ENCODE measurements at places on chromosomes 12 and 14. TPM values are rescaled to one million over a fixed set of nuclear protein-coding genes. Genes with fewer than 3 reads are reported as not detected.

ACOT6 gene
- not detected for total RNA-seq

DNA sequence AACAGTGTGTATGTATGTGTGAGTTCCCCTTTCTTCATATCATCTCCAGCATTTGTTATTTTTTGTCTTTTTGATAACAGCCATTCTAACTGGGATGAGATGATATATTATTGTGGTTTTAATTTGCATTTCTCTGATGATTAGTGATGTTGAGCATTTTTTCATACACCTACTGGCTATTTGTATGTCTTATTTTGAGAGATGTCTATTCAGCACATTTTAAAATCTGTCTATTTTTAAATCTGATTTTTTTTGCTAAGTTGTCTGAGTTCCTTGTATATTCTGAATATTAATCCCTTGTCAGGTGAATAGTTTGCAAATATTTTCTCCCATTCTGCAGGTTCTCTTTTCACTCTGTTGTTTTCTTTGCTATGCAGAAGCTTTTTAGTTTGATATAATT lies 469.1 kb downstream of the FUT8 start:
- no peak for DNase-seq

C12orf56 gene
- total RNA-seq: 1.7 TPM

GUCY2C gene
- 2.6 TPM for total RNA-seq

- DNase-seq: no peak
These were observed 24.9 kb downstream of the FBXO21 start for GRCh38 chr12:117165342-117165741.

DNA sequence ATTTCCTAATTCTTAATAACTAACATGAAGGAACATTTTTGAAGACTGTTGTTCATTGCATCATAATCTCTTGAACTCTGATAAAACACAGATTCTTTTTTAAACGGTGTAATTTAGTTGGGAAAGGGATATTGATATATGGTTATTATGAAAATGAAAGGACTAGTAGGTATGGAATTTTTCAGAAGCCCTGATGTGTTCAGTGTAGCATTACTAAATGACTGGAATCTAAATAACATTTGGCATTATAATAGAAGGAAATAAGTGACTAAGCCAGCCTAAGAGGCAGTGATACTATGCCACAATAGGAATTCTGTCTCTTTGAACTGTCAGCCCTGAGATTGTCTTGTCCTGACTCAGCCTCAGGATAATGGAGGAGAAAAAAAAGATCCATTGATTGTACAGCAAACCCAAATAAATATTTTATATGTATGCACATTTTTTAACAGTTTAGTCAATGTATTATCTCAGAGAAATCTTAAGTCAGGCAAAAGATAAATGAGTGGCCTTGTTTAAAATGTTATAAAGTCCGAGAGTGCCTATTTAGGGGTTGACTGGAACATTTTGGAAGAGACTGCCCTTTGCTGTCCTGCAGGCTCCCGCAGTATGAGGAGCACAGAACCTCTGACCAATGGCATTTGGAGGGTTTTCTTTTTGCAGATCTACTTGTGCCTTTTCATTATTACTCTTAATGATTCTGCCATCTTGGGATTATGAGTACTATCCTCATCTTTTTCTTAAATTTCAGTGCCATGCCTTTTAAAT lies 271.2 kb downstream of the EGLN3 start:
- no peak for DNase-seq

DNA sequence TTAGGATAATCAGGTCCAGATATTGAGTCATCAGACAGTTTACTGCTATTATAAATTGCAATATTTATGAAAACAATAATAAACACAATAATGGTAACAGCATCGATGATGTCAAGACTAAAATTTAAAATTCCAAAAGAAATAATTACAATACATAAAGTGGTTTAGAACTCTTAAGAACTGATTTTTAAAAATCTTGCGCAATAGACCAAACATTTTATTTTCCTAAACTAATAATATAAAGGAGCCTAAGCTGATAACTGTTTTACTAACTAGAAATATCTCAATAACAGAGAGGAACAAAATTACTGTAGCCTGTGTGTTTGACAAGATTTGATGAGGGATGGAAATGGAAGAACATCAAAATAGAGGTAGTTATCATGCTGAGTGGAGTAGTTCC lies 93.9 kb upstream of the TRHDE start:
- no peak for DNase-seq

DNA sequence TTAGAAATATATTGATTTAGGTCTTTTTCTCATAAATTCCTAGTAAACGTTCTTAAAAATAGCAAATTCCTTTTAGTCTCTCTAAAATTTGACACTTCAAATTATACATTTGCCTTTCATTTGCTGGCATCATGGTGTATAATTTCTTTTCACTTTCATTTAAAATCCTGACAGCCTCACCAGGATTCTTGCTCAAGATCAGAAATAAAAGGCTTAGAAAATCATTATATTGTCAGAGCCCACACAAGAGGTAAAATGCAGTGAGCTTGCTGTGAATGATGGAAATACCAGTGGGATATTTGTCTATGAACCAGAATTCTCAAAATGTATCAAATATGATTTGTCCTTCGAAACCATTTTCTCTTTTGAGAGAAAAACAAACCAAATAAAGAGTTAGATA lies 78.2 kb upstream of the PIK3C2G start:
- DNase-seq: no peak

DNA sequence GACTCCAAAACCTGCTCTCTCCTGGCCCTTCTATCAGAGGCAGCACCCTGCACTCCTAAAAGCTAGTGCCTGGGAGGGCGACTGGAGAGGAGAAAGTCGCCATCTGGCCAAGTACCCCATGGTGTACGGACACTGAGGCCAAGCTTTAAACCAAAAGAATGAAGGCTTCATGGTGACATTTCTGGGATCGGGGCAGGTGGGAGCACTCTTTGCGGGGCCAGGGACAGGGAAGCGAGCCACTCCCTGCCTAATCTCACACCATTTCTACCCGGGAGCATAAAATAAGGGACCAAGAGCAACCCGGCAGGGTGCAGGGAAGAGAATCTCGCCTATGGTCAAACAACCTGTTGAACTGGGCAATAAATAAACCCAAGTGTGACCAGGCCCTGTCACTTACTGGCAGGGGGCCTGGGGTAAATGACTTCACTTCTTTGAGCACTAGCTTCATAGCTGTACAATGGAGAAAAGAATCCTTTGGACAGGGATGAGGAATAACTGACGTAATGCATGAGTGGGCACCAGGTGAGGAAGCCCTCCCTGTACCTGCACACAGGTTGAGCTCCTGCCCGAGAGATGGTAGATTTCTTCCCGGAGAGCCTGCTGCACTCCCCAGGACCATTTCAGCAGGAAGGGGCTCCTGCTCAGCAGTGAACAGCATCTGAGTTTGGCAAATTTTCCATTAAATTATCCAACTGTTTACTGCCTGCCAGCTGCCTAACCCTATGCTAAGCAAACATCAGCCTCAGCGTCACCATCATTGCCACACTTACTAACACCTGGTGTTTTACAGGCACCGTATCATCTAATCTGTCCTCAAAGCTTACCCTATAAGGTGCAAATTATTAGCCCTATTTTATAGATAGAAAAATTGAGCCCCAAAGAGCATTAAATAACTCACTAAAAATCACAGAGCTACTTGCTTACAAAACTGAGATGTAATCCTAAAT lies 2.0 kb downstream of the SERPINA1 start:
- DNase-seq: no peak

DNA sequence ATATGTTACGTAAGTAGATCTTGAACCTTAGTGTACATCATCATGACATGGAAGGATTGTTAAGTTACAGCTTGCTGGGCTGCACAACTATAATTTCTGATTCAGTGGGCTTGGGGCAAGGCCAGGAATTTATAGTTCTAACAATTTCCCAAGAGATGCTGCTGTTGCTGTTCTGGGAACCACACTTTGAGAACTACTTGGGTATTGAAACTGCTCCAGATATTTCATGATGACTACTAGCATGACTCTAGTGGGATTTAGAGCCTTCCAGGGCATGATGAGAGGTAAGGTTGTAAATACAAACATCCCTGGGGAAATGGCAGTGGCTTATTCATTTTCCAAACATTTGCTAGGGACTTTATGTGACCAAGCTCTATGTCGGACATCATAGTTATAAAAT lies 904.8 kb upstream of the SEL1L start:
- DNase-seq: no peak

DNA sequence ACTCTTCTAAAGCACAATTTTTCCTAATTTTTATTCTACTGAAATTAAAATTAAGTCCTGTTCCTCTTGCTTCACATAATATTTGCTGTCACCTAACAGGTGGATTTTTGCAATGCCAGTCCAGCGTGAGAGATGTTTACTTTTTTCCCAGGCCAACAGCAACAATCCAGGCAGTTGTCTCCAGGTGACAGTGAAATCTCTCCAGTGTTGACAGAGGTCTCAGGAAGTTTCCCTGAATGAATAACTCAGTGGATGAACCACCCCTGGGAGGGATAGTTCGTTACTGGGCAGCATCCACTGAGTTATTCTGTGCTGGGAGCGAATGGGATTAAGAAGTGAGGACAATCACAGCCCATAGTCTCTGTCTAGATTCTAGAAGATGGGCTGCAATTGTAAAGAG lies 7.1 kb upstream of the NT5DC3 start:
- DNase-seq: no peak

COX8C gene
- total RNA-seq: not detected

GRCh38 chr14:39740454-39740853 lies 308.2 kb upstream of the FBXO33 start:
- no peak for DNase-seq

- peak; percentile 73 for DNase-seq
These were observed 240.1 kb upstream of the OR4E1 start for GRCh38 chr14:21913759-21914158.

DNA sequence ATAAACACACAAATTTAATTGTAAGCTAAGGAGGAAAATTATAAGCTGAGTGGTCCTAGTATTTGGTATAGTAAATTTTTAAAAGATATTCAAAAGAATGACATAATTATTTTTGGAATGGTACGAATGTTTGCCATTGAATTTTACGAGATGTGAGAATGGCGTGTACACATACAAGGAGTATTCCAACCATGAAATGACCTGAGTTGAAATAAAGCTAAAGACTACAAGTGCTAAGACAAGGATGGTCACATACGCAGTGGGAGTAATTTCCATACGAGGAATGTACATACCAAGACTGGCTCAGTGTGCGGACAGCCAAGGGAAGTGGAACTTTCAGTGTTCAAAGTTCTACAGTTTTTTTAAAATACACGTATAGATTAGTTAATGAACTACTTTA lies 21.1 kb upstream of the ETV6 start:
- DNase-seq: no peak

GRCh38 chr14:59785629-59786028 lies 84.9 kb downstream of the RTN1 start:
- no peak for DNase-seq

DNA sequence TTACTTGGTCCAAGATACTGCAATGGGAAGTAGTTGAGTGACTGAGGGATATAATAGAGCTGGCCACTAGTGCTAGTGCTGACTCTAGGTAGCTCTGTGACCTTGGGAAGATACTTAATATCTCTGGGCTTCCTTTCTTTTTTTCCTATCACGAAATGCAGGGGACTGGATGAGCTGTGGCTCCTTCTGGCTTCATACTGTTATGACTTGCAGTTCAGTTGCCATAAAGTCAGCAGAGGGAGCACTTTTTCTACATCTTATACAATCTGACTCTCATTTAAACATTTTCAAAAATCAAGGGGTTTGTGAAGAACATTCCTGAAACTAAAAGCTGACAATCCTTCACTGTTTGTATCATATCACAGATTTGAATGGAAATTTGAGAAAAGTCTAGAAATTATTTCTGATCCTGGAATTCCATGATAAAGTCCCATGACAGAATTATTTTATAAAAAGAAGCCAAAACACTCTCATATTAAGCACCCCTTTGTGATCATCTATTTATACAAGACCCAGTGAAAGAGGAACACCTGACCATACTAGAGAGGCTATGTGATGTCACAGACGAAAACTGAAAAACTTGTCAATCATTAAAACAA lies 5.3 kb downstream of the BHLHE41 start:
- no peak for DNase-seq

SSTR1 gene
- 15.6 TPM for total RNA-seq

DNA sequence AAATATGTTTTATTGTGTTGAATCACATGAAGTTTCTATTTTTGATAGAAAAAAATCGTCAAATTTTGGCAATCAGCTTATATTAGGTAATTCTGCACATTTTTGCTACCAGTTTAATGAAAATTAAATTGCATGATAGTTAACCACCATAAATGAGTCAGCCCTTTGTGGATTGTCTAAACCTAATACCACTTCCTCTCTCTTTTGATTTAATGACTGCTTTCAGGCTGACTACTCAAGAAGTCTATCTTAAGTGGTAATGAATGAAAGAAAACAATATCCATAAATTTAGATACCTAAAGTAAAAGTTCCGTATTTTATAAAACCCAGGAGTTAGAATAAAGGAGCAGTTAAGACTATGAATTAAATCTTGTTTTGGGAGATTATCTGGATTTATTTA lies 450.5 kb downstream of the TMEM117 start:
- no peak for DNase-seq

SSPN gene
- total RNA-seq: 3.5 TPM
